SIG-M5 (cell line): ENCODE measurements at places on chromosomes 1 and 21.

GRCh38 chr21:36917471-36918158, 48.9 kb downstream of the HLCS start:
- DNase-seq, result no peak

GRCh38 chr1:207797229-207797973, 45.5 kb downstream of the CD46 start:
- DNase-seq, result peak; percentile 42

- no peak for DNase-seq
Measured at GRCh38 chr21:40152476-40152875, 285.2 kb downstream of the PCP4 start.

GRCh38 chr1:209926045-209926444, 12.0 kb upstream of the SYT14 start:
- DNase-seq, result no peak

DNA sequence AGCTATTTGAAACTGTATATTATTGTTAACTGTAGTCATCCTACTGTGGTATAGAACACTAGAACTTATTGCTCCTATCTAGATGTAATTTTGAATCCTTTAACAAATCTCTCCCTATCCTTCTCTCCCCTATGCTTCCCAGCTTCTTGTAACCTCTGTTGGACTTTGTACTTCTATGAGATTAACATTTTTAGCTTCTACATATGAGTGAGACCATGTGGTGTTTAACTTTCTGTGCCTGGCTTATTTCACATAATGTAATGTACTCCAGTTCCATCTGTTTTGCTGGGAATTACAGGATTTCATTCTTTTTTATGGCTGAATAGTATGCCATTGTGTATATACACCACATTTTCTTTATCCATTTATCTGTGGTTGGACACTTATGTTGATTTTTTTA, 64.5 kb upstream of the KIAA1614 start:
- DNase-seq, result no peak

DNA sequence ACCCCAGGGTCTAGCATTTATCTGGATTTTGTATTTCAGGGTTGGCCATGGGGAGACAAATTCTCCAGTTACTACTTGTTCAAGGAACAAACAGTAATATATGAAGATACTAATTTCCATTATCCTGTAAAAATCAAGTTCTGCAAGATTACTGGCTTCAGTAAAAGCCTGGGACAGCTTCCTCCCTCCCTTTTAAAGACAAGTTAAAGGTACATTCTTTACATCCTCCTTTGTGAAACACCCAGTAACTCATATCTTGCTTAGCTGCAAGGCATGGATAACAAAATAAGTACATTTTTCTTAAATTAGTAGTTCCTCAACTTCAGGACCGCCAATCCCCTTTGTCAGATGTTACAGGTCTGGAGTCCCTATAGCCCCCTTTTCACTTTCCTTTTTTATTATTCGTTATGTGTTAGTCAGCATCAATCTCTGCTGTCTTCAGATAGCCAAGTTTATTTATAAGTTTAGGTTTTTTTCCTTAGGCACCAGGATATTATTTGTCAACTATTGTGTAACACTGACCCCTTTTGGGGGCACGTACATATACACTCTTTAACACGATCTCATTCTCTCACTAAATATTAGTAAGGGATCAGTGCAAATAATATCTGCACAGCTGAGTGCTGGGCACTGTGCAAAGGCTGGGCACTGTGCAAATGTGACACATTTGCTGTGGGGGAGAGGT, 9.8 kb downstream of the ERRFI1 start:
- no peak for DNase-seq

- DNase-seq, result no peak
Measured at GRCh38 chr1:85168884-85169283, 31.9 kb downstream of the SYDE2 start.

GRCh38 chr21:18759267-18759666, 355.7 kb upstream of the TMPRSS15 start:
- no peak for DNase-seq

GRCh38 chr1:95067062-95067461, 5.7 kb downstream of the ALG14 start:
- DNase-seq, result no peak

DNA sequence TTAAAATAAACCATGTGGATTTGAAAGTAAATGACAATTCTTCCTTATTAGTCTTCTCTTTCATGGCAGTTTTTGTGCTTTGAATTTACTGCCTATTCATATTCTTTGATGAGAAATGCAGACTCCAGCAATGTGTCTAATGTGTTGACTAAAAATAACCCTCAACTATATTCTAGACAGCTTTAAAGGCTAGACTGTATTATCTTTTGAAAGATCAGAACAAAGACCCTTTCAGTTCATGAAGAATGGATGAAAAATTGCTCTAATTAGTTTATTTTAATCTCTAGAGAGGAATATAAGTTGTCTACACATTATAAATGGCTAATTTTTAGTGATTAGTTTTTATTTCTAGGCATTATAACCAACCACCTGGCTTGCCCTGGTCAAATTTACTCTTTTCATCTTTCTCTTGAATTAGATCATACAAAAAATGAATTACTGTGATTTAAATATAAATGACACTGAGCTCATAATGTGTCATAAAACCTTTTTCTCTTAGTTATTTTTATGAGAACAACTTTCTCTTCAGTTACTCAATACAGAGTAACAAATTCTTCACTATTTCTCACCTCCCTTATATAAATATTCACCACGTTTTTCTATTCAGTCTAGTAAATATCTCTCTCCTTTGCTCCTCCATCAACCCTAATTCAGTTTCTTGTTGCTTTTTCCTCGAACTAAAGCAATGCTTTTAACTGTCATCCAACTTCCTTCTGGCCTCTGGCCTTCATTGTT, 428.5 kb upstream of the TMPRSS15 start:
- no peak for DNase-seq

DNA sequence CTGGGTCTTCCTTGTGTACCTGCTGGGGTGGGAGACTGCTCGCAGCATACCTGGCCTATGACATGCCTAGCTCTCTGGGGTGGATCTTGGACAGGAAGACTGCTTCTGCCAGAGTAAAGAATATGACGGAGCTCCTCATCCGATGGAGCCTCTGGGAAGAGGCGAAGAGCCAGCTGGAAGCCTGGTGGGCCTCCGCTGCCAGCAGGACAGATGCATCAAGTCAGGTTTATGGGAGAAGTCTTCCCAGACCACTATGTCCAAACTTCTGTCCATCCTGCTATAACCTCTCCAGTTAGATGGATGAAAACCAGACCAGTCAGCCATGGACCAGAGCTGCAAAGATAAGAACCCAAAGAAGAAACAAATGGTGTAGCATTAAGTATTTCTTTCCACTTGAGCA, 27.7 kb upstream of the NGF start:
- DNase-seq, result no peak
